Renal cortical epithelial cell (primary cell): ENCODE measurements at places on chromosomes 12 and 14.

- DNase-seq: no peak
These were observed 168.5 kb downstream of the RIMBP2 start for GRCh38 chr12:130547480-130548155.

DNA sequence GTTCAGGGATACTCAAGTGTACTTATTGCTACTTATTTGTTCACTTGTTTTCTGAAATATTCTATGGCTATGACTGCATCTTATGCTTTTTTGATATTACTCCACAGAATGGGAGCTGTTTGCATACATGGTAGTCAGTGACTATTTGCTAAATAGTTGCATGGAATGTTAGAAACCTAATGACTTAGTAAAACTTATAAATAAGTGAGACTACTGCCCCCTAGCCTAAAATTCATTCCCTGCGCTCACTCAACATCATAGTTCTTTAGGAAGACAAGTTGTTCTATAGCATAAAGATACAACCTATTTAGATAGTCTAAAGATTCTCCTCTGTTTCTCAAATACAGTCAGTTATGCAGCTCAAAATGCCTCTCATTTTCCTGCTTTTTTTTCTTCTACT lies 305.5 kb downstream of the CEP128 start:
- DNase-seq: peak; percentile 39

DNA sequence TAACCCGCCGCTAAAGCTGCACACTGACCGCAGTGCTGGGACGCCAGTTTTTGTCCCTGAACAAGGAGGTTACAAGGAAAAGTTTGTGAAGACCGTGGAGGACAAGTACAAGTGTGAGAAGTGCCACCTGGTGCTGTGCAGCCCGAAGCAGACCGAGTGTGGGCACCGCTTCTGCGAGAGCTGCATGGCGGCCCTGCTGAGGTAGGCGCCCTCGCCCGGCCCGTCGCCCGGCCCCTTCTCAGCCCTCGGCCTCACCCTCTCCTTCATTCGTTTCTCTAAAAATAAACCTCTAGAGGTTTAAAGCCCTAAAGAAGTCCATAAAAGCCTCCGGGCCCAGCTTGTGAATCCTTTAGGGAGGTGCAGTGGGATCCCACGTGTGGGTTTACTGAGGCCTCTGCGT lies 52.2 kb upstream of the AMN start:
- DNase-seq: no peak

GRCh38 chr12:14473707-14474287 lies 93.9 kb downstream of the PLBD1 start:
- peak; percentile 48 for DNase-seq

DNA sequence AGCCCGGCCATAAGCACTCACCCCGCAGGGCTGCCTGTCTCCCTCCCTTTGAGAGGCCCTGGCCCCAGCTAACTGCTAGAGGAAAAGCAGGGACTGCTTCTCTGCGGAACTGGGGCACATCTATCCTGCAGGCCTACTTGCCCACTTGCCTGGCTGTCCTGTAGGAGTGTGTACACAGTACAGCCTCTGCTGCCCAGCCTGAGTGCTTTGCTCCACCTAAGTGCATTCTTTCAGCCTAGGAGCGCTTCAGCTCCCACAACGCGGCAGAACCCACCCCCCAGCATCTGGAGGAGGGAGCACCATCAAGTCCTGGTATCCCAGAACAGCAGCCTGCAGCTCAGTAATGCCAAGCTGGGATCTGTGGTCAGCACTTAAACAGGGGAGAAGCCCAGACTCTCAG lies 79.9 kb upstream of the CD163 start:
- DNase-seq: no peak

- no peak for DNase-seq
These were observed 171.7 kb downstream of the NRXN3 start for GRCh38 chr14:78341827-78342389.

- peak; percentile 63 for DNase-seq
These were observed 1037.8 kb downstream of the BCL11B start for GRCh38 chr14:98234208-98234607.
